ENCODE measurements at places on chromosomes 16 and 17. TPM values are rescaled to one million over a fixed set of nuclear protein-coding genes. Genes with fewer than 3 reads are reported as not detected.

Gene TEDC2
- 7.1 TPM for polyA plus RNA-seq

Gene CLEC3A
- 3.5 TPM for polyA plus RNA-seq

Gene SMTNL2
- 106 TPM for polyA plus RNA-seq

Gene MYH1
- not detected for polyA plus RNA-seq

Gene TNRC6C
- 5.1 TPM for polyA plus RNA-seq

Gene KRTAP2-2
- not detected for polyA plus RNA-seq

Gene PLK1
- polyA plus RNA-seq = 13.6 TPM

Gene TEX14
- 0.05 TPM for polyA plus RNA-seq

Gene ABCC6
- 42.1 TPM for polyA plus RNA-seq

Gene MT1X
- 121 TPM for polyA plus RNA-seq

Gene KRT15
- polyA plus RNA-seq = 10.6 TPM

Gene NGFR
- polyA plus RNA-seq = 5.6 TPM

Gene PALB2
- 4.5 TPM for polyA plus RNA-seq

Gene KRTAP1-3
- not detected for polyA plus RNA-seq

Gene TNFRSF17
- polyA plus RNA-seq = not detected

Gene SLFN14
- not detected for polyA plus RNA-seq

Gene RRAD
- polyA plus RNA-seq = 27.6 TPM

Gene GPRC5C
- polyA plus RNA-seq = 237 TPM

DNA sequence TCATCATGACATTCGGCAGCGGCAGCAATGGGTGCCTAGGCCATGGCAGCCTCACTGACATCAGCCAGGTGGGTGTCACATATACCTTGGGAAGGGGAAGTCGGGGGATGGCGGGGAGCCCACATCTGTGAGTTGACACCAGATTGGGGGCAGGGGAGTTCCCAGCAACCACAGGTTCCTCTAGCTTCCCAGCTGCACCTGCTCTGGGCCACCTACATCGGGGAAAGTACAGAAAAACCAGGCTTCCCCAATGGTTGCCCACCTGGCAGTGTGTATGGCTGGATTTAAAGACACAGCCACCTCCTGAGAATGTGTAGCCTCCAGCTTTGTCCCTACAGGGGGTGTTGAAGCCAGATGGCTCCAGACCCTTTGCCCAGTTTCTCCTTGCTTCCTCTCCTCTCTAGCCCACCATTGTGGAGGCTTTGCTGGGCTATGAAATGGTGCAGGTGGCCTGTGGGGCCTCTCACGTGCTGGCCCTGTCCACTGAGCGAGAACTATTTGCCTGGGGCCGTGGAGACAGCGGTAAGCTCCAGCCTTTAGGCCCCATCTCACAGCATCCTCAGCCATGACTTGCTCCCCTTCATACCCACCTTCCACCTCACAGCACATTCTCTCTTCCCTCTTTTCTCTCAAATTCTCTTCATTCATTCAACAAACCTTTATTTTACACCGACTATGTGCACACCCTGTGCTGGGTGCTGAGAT lies 5.0 kb upstream of the TRAF4 start:
- DNase-seq = no peak

GRCh38 chr16:64121473-64121872 lies 1000.4 kb downstream of the CDH11 start:
- DNase-seq = no peak

DNA sequence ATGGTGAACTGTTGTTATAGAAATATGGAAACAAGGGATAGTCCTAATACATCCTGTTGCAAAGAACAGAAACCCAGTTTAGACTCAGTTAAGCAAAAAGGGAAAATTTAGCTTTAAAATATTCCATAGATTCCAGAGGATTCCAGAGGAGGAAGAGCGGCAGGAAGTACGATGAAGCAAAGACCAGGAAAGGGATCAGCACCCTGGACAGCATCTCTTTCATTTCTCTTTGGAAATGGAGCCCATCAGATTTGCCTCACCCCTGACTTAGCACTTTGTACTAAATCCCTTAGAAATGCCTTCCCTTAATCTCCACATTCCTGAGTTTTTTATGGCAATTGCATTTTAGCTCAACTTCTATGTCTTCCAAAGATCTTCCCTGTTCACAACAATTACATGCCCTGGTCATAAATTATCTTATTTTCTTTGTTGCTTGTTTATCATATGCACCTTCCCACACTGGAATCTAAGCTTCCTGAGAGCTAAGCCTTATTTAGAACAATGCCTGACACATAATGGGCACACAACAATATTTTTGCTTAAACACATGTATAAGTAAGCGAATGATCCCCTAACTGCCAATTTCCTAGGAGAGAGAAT lies 150.0 kb upstream of the RBFOX1 start:
- DNase-seq = peak; percentile 59

GRCh38 chr17:2393954-2394749 lies 6.7 kb downstream of the MNT start:
- no peak for DNase-seq

DNA sequence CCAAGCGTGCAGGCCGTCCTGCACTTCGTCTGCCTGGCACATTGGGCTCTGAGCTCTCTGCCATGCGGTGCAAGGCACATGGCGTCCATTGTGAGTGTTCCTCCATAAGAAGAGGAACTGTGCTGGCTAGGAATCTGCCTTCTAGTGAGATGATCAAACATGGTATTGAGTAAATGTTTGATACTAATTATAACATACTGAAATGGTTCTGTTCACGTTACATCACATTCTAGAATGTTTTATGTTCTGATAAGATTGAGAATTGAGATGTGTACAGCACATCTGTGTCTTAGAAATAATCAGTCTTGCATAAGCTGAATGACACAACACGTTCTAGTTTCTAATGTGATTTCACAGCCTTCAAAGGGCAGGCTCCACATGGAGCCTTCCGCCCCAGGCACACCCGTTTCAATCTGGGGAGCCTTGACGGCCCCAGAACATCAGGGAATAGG lies 42.9 kb downstream of the USP10 start:
- DNase-seq = no peak

GRCh38 chr17:65931246-65932149 lies 260.4 kb downstream of the CEP112 start:
- DNase-seq = no peak

DNA sequence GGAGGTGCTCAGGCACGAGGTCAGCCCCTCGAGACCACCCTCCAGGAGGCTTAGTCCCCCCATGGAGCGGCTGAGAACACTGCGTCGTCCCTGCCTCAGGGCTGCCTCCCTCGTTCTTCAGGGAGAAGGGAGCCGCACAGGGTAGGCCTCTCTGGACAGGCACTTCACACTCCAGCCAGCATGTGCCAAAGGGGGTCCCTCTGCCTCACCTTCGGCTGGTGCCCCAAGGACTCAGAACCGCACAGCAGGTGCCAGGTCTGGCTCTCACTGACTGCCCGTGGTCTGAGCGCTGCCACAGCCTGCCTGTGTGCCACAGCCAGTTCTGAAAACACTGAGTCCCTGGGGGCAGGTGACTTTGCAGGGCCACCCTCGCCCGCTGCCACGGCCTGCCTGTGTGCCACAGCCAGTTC lies 7.1 kb downstream of the P2RX5 start:
- DNase-seq = no peak

DNA sequence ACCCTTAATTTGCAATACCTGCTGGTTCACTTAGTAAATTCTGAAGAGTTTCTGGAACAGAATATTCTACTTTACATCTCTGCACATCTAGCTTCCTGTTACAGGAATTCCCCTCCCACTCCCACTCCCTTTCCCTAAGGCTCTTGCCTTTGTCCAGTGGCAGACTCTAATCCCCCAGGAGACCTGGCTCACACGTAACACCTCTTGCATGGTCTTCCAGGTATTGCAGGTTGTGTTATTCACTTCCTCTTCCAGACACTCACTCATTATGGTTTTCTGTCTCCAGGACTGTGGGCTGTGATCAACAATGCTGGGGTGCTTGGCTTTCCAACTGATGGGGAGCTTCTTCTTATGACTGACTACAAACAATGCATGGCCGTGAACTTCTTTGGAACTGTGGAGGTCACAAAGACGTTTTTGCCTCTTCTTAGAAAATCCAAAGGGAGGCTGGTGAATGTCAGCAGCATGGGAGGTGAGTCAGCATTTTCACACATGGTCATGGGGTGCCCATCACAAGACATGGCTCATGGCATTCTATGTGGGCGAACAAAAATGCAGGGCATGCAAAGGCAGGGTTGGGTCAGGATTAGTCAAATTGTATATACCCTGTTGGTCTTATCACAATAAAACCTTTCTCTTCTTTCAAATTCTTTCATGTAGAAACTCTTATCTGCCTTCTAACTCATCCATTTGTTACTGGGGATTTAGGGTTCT lies 35.8 kb downstream of the HSD17B2 start:
- no peak for DNase-seq

GRCh38 chr16:46689365-46690280 lies at the start of gene ORC6:
TSS of gene ORC6 (plus strand) at chr16:46689659. CDS start at chr16:46689706, 47 bp downstream.
- DNase-seq = peak; percentile 98

GRCh38 chr17:78125138-78125913 lies 3.2 kb downstream of the TMC6 start:
- DNase-seq = no peak

GRCh38 chr17:32386844-32387243 lies 36.9 kb downstream of the ZNF207 start:
- no peak for DNase-seq

- DNase-seq = no peak
Observed at GRCh38 chr17:40293363-40293762, 5.7 kb downstream of the CDC6 start.

GRCh38 chr16:49622421-49623402 lies 233.2 kb downstream of the ZNF423 start:
- no peak for DNase-seq

- no peak for DNase-seq
Observed at GRCh38 chr16:49896447-49896964, 40.6 kb upstream of the ZNF423 start.

GRCh38 chr17:76107509-76107908 lies 3.9 kb upstream of the EXOC7 start:
- DNase-seq = no peak

- peak; percentile 75 for DNase-seq
Observed at GRCh38 chr17:81165246-81166032, at the start of gene PVALEF. TSS of gene PVALEF (plus strand) at chr17:81165507. CDS start at chr17:81181227, 15,720 bp downstream.

- DNase-seq = no peak
Observed at GRCh38 chr16:72814226-72814625, 233.7 kb downstream of the ZFHX3 start.

- no peak for DNase-seq
Observed at GRCh38 chr17:45403906-45404490, 28.7 kb downstream of the ARHGAP27 start.

DNA sequence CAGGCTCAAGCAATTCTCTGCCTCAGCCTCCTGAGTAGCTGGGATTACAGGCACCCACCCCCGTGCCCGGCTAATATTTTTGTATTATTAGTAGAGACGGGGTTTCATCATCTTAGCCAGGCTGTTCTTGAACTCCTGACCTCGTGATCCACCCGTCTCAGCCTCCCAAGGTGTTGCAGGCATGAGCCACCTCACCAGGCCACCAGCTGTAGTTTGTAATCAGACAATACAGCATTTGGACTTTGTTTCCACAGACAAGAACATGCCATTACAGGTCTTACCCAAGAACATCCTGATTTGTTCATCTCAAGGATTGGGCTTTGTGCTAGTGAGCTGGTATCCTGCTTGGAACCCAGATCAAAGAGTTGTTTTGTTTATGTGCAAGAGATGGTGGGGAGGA lies 30.1 kb downstream of the C17orf100 start:
- no peak for DNase-seq

DNA sequence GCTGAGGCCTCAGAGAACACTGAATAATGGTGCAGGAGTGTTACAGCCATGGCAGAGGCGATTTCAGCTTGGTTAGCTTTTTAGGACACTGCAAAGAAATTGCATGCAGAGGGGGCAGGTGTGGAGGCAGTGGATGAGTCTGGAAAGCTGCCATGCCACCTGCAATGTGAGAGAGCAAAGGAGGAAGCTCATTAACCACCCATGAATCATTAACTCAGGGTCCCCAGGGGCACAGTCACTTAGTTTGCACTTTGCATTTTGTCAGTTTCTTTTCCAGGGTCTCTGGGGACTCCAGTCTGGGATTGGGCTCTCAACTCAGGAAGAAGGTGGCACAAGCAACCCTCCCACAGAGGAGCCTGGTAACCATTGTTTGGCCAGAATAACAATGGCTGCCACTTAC lies 132.9 kb downstream of the USP31 start:
- no peak for DNase-seq

DNA sequence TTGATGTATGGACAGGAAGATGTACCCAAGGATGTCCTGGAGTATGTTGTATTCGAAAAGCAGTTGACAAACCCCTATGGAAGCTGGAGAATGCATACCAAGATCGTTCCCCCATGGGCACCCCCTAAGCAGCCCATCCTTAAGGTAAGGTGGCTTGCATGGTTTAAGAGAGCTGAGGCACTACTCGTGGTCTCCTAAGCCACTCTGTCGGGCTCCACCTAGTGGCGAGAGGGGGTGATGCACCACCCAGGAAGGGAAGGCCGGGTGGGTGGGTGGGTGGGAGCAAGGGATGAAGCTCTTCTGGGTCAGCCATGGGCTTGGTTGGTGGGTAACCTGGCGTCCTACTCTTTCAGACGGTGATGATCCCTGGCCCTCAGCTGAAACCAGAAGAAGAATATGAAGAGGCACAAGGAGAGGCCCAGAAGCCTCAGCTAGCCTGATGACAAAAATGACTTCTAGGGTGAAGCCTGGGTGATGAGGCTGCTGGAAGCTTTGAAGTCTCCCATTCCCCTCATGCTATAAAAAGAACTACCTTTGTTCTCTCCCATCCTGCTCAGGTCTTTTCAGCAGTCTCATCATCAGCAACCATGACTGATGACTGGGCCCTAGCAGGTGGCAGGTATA lies 21.5 kb downstream of the GPR179 start:
- DNase-seq = peak; percentile 69

GRCh38 chr17:18226284-18226945 lies 980 bp downstream of the LLGL1 start:
- peak; percentile 47 for DNase-seq

DNA sequence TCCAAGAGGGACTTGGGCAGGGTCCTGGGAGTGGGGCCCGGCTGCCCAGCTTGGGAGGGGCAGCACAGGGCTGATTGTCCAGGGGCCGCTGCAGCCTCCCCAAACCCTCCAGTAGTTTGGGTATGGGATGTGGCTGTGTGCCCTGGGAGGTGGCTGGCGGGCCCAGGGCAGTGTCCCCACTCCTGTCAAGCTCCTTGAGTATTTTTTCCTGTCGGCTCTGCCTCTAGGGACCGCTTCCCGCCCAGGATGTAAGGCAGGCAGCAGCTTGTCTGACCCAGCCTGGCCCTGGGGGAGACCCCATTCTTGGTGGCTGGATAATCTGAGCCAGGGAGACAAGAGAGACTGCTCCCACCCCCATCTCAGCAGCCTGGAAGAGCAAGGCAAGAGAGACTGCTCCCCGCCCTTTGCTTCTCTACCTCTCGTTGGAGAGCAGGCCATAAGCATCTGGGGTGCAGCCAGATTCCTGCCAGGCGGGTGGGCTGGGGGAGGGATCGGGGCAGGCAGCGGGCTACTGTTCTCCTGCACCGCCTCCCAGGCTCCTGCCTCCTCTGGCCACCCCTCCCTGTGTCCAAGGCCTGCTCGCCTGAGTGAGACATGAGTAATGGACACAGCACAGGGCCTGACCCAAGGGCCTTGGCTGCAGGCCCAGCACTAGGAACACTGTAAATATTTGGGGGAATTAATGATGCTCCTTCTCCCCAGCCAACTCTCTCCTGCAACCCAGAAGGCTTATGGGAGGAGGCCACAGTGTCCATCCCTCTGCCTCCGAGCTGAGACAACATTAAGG lies 18.4 kb upstream of the ITGA3 start:
- DNase-seq = peak; percentile 40

GRCh38 chr17:50059256-50059655 lies 3.3 kb downstream of the ITGA3 start:
- no peak for DNase-seq

- peak; percentile 62 for DNase-seq
Observed at GRCh38 chr17:63699638-63700527, at the start of gene LIMD2. TSS of gene LIMD2 (minus strand) at chr17:63700125. CDS start at chr17:63699298, 827 bp downstream.

GRCh38 chr16:56357241-56357764 lies 68.0 kb downstream of the AMFR start:
- DNase-seq = peak; percentile 55

- no peak for DNase-seq
Observed at GRCh38 chr16:50743581-50744225, 1.8 kb downstream of the CYLD start.

All from hepatocyte (in vitro differentiated cells).